ENCODE measurements at places on chromosomes 12 and 14.

DNA sequence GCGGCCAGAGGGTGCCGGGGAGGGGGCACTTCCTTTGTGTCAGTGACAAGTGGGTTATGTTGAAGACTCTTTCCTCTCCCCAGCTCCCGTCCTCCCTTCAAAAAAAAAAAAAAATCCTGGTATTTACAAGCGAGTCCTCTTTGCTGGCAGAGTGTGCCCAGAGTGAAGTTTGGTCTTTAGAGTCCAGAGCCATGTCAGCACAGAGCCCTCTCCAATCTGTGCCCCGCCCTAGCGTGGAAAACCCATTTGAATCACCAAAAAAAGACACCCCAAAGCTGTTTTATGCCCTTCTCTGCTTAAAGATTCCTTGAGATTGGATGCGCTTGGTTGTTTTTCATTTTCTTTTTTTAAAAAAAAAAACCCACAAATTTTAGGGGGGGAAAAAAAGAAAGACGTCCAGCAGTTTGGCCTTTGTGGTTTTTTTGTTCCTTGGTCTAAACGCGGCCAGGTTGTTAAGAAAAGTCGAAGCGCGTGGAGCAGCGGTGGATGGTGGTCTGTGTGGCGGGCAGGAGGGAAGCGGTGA is 3.3 kb downstream of the NKX2-1 start:
- no peak for DNase-seq

DNA sequence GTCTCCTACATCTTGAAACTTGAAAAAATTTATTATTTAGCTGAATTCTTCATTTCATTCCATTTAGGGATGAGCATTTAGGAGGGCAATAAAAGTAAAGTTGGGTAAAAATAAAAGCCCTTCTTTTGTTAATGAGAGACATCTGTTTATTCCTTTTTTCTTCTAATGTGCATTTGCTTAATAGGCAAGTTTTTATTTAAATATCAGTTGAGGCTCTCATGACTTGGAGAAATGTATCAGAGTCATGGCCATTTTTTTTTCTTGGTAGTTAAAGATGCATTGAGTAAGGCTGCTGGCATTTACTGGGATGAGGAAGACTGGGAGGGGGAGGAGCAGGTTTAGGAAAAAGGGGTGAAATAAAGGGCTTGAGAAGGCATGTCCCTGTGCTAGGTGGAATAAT is 609.9 kb upstream of the TMEM132C start:
- no peak for DNase-seq

- no peak for DNase-seq
These were observed 523 bp downstream of the WSB2 start for GRCh38 chr12:118060301-118061010.

- no peak for DNase-seq
These were observed 218.1 kb upstream of the HMGA2 start for GRCh38 chr12:65606008-65606766.

- no peak for DNase-seq
These were observed 88.0 kb downstream of the EPS8 start for GRCh38 chr12:15701206-15701605.
